ENCODE measurements at places on chromosomes 2 and 18.
A peak's percentile ranks its signal among the peaks of the same experiment; 100 is the strongest.

DNA sequence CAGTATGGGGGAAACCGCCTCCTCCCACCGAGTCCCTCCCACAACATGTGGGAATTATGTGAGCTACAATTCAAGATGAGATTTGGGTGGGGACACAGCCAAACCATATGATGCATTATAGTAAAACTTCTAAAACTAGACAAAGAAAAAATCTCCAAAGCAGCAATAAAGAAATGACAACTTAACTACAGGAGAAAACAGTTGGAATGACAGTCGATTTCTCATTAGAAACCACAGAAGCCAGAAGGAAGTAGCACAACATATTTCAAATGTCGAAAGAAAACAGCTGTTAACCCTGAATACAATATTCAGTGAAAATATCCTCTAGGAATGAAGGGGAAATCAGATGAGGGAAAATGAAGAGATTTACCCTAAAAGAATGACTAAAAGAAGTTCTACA is 53.5 kb upstream of the TCF4 start:
- DNase-seq: no peak

GRCh38 chr2:219176818-219177551 is at the start of gene CNPPD1:
CNPPD1 (minus strand) TSS chr2:219176925; CDS start chr2:219176828, 97 bp downstream.
- peak; percentile 88 for DNase-seq

DNA sequence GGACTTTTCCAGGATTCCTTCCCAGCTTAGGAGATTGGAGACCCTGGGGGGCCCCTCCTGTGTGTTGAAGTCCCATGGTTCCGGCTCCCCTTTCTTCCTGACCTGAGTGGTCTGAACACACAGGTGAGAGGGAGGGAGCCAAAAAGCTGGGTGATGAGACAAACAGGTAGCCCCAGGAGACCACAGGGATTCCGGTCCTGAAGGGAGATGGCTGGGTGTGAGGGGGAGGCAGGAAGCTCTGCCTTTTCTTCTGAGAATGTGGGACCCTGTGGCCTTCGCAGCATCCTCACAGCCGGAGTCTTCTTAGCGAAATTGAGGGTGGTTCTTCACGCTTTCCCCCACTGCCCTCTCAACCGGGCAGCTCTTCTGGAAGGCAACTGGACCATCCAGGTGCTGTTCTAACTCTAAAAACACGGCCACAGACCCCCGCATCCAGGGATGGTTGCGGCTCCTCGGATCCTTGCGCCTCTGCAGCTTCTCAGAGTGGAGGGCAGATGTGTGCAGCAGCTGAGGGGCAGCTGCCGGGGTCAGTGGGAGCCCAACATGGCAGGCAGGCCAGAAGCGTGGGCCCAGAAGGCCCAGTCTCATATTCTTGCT is 4.4 kb downstream of the SLC66A3 start:
- no peak for DNase-seq

DNA sequence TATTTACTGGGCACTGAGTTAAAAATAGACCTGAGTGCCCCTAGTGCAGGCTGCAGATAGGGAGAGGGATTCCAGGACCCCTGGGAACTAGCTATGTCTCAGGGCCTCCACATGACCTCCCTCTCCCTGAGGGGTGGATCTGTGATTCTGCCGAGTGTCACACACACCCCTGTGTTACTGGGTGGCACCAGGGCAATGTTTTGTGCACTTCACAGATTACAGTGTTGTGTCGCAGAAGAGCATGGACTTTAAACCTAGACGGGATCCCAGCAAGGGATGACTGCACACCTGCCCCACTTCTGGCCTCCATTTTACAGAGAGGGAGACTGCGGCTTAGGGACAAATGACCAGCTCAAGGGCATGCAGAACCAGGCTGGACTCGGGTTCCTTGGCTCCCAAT is 65.6 kb downstream of the ZFP36L2 start:
- no peak for DNase-seq

- no peak for DNase-seq
Measured at GRCh38 chr18:57753063-57753462, 50.1 kb downstream of the ATP8B1 start.

GRCh38 chr2:207464007-207464406 is 65.8 kb upstream of the CREB1 start:
- no peak for DNase-seq

- no peak for DNase-seq
Measured at GRCh38 chr2:100936070-100936741, 65.9 kb upstream of the RPL31 start.

GRCh38 chr2:220528180-220528675 is 900.8 kb downstream of the SLC4A3 start:
- no peak for DNase-seq

DNA sequence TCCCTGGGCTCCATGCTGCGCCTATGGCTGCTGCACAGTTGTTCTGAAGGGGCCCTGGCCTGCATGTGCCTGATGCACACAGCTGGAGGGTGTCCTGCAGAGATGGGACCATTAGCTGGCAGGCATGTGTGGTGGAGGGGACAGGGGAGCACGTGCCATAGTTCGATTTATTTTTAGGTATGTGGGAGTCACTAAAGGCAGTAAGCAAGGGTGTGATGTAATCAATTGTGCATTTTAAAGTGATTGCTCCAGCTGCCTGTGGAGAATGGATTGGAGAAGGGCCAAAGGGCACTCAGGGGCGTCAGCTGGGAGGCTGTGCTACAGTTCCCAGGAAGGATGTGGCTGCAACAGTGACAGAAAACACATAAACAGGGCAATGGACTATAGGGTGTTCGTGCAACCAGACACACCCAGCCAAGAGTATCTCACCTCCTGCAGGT is 205.1 kb downstream of the ARL4C start:
- peak; percentile 56 for DNase-seq
